Posterior vena cava (tissue), 2 donors: ENCODE measurements at places on chromosomes 1 and 21.
A peak's percentile ranks its signal among the peaks of the same experiment; 100 is the strongest.

DNA sequence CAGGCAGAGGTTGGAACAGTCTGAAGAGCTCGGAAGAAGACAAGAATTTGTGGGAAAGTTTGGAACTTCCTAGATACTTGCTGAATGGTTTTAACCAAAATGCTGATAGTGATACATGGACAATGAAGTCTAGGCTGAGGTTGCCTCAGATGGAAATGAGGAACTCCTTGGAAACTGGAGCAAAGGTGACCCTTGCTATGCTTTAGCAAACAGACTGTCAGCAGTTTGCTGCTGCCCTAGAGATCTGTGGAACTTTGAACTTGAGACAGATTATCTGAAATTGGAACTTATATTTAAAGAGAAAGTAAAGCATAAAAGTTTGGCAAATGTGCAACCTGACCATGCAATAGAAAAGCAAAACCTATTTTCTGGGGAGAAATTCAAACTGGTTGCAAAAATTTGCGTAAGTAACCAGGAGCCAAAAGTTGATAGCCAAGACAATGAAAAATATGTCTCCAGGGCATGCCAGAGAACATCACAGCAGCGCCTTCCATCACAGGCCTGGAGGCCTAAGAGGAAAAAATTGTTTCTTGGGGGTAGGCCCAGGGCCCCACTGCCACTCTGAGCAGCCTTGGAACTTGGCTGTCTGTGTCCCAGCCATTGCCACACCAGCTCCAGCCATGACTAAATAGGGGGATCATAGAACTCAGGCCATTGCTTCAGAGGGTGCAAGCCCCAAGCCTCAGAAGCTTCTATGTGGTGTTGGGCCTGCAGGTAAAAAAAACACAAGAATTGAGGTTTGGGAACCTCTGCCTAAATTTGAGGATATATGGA, 675.3 kb downstream of the LTN1 start:
- DNase-seq, result peak; percentile 76

DNA sequence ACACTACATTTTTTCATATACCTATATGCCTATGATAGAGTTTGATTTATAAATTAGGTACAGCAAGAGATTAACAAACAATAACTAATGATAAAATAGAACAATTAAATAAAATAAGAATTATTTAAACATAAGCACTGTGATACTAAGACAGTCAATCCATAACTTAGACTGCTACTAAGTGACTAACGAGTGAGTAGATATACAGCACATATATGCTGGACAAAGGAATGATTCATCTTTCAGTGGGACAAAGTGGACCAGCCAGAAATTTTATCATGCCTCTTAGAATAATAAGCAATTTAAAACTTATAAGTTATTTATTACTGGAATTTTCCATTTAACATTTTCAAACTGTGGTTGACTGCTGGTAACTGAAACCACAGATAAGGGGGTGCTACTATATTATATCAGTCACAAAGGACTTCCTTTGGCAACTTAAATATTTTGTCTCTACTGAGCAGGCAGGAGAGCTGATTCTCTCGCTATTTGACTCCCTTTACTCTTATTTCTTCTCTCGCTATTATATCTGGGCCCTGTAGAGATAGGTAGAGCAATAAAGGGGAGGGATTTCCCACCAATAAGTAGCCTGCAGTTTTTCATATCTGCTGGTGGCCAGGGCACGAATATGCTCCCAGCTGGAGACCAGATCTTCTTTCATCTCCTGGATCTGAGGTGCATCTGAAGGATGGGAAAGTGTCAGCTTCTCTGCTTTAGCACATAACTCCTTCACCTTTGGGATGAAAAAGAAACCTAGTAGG, 10.8 kb downstream of the SPTA1 start:
- no peak for DNase-seq

- DNase-seq, result no peak
Observed at GRCh38 chr1:38046333-38046883, at the start of gene POU3F1. Gene POU3F1 (minus strand): TSS chr1:38046793. CDS start chr1:38046743, 50 bp downstream.

DNA sequence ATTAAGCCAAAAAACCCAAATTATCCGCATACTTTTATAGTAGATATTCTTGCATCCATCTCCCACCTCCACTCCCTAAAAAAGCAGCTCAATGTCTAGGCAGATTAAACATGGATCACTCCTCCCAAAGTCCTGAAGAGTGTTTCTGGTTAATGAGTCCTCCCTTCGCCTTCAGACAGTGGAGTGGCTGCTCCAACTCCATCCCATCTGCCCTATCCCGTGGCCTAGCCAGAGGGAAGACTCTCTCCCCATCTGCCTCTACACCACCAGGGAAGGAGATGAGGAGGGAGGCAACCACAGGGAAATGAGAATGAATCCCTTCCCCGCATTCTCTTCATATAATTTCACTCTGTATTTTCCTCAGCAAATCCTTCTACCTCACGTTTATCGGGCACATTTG, 103.8 kb downstream of the SLC45A1 start:
- no peak for DNase-seq

GRCh38 chr1:7383671-7384520, 387.2 kb upstream of the VAMP3 start:
- peak; percentile 44 for DNase-seq

GRCh38 chr1:212721388-212722247, 22.0 kb upstream of the BATF3 start:
- DNase-seq, result no peak

DNA sequence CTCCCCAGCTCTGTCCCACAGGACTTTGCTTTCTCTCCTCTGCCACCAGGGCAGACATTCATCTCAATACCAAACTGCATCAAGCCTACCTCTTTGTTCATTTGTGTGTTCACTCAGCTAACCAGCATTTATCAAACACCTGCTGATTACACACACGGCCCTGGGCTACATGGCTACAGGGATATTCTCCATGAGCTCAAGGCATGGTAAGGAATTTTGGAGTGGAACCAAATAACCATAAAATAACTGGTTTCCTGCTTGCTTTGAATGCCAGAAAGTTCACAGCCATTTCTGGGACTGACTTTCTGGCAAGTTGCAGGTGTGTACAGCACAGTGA, 54.6 kb downstream of the LDLRAD2 start:
- DNase-seq, result no peak

- peak; percentile 45 for DNase-seq
Observed at GRCh38 chr1:110107867-110108469, 4.3 kb upstream of the UBL4B start.

DNA sequence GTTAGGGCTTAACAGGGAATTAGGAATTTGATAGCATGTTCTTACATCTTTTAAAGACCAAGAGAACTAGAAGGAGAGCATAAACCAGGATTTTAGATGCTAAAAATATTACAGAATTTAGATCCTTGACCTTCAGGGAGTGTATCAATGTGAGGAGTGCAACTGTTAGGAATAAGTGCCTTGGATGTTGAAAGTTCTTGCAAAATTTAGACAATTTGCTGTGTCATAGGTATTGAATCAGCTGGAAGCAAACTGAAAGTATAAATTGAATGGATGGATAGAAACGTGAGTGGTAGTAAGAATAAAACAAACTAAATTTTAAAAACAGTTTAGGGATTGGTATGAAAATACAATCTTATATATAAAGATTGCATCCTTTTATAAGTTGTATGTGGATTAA, 27.7 kb downstream of the PPP1R12B start:
- no peak for DNase-seq

DNA sequence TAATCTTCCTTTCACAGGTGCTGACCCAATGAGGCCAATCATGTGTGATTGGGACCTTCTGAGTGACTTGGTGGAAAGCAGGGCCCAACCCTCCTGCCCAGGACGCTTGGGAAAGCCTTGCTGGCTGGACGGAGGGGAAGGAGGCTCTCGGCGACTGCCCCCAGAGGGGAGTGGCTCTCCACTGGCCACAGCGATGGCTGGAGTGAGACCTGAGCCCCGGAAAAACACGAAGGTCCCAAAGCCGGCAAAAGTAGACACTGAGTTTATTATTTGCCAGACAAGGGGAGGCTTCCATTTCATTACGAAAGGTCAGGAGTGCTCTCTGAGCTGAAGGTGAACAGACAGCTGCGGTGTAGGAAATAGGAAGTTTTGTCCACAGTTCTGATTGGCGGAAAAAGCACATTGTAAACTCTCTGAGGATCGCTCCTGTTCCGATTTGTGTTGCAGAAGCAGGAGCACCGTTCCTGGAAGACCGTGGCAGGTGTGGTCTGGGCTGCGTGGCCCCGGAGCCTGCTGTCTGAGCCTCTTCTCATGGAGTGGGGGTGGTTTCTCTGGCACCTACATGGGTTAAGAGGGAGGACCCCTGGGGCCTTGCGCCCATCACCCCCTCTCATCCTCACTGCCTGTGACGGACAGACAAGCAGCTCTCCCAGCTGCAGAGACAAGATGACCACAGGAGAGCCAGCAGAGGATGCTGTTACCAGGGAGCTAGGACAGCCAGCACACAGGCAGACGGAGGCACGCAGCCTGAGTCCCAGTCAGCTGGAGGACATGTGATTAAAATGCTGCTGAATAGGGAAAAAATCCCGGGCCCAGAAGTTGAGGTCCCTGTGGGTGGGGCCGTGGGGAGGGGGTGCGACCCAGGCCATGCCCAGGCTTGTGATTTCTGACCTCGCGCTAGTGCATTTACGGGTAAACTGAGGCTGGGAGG, 41.5 kb downstream of the KRTAP10-1 start:
- DNase-seq, result no peak

- no peak for DNase-seq
Observed at GRCh38 chr1:75124510-75124909, 9.7 kb upstream of the LHX8 start.

- no peak for DNase-seq
Observed at GRCh38 chr1:107623431-107623830, 341.5 kb downstream of the VAV3 start.

GRCh38 chr1:832136-832535, 91.6 kb upstream of the SAMD11 start:
- DNase-seq, result no peak

GRCh38 chr1:155179112-155180031, 5.7 kb downstream of the TRIM46 start:
- peak; percentile 74 for DNase-seq

DNA sequence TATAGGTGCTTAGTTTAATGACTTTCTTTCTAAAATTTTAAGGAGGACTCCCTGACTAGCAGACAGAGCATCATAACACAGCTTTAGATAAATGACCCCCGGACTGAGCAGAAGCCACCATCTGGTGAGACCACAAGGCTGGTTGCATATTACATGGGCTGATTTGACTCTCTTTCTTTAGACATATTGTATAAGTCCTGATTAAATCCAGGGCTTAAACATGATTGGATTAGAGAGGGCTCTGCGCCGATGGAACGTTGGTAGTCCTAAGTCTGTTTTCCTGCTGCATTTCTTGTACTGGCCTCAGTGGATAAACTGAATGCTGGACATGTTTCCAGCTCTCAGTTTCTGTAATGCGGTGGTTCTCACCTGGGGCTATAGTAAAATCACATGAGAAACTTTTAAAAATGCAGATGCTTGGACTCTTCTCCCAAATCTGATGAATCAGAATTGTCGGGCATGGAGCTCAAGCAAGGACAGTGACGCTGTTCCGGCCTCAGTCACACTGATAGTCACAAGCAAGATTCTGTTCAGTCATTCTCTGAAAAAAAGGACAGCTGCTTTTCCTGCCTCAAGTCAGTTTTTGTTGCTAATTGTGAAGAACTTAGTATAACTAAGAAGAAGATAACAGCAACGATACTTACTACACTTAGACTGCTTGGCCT, 16.6 kb downstream of the DDI2 start:
- DNase-seq, result no peak

DNA sequence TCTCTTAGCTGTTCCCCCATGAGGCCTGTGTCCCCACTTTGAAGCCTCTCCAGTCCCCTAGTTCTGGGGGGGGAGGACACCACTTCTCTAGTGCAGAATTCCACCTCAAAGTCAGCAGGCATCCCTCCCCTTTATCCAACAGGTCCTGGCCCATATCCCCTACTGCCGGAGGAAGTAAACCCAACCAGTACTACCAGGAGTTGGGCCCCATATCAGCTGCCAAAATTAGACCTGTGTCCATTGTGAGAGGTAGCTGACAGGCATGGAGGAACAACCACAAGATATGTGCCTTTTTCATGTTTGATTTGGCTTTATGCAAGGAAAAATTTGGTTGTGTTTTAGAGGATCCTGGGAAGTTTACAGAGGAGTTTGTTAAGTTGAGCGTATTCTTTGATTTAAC, 22.1 kb upstream of the SLC6A9 start:
- no peak for DNase-seq

DNA sequence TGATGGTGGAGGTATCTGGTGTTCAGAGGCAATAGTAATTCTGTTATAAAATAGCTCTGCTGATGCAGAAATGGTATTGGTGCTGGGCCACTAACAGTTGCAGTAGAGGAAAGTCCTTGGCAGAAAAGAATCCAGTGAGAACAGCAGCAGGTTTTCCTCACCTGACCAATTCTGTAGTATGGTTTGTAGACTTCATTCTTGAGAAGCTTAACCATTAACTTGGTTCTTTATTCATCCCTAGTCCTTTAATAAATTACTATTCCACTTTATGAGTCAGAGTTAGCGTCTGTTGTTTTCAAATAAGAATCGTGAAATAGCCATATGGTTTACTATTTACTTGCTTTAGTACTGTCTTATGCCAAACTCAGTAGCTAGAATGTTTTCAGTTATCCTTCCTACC, 128.5 kb upstream of the SERTAD4 start:
- no peak for DNase-seq

GRCh38 chr1:224906340-224906739, 23.1 kb upstream of the DNAH14 start:
- no peak for DNase-seq

- no peak for DNase-seq
Observed at GRCh38 chr1:3657096-3657475, 4.8 kb downstream of the TP73 start.

GRCh38 chr1:206803221-206803730, 31.0 kb upstream of the IL10 start:
- DNase-seq, result no peak

DNA sequence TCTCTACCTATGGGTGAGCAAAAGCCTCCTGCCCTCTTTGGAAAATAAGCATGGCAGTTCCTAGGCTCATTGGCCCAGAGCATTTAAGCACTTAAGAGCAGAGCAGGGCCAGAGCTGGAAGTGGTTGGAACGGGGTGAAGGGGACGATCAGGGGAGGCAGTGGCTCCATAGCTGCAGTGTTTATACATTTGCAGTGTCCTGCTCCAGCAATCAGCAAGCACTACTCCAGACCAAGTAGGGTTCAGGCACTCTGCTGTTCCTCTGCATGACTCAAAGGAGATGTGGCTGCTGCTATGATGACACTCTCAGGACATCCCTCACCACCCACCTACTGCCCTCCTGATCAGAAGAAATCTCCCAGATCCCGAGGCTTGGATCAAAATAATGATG, 55.0 kb downstream of the TRABD2B start:
- DNase-seq, result no peak
